ENCODE measurements at places on chromosomes 6 and 20. TPM values are rescaled to one million over a fixed set of nuclear protein-coding genes. Genes with fewer than 3 reads are reported as not detected.

- no peak for DNase-seq
These were observed 238.9 kb downstream of the SLC24A3 start for GRCh38 chr20:19451231-19451922.

DNA sequence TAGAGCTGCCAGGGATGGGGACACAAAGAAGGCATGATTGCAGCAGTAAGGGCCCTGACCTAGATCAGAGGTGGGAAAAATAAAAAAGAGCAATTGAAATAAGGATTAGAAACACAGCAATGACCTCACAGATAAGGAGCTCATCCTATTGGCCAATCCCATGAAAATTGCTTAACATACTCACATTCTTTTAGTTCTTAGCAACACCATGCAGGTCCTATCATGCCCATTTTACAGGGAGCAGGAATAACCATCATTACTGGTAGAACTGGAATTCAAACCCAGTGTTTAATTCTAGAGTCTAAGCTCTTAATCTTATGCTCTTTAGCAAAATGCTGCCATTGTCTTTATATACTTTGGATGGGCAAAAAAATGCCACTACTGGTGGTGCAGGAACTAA is 267.7 kb downstream of the RNF144B start:
- no peak for DNase-seq

- DNase-seq = no peak
These were observed 170.0 kb downstream of the HACE1 start for GRCh38 chr6:104689551-104690205.

DNA sequence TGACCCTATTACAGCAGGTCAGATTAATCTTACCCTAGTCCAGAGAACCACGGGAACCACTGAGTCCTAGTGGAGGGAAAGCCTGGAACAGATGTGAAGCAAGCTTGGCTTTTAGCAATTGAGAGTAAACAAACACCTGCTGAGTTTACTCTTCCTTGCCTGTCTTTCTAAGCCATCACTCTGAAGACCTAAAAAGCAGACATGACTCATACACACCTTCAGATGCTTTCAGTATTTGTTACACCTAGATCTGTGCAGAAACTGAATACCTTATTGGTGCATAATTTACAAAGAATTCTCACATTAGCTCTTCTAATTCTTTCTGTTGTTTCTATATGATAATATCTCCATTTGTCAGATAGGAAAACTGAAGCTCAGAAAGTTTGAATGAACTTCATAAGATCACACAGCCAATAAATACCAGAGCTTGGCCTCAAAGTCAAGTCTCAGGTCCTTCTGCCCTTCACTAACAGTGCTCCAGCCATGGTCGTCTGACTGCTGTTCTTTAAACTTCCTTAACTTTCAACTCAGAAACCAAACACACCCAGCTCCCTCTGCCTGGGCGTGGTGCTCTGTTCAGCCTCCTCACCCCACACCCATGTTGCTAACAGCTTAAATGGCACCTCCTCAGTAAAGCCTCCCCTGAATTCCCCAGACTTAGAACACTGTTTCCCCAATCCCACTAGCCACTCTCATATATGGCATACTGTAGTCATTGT is 8.6 kb upstream of the GABBR1 start:
- no peak for DNase-seq

DNA sequence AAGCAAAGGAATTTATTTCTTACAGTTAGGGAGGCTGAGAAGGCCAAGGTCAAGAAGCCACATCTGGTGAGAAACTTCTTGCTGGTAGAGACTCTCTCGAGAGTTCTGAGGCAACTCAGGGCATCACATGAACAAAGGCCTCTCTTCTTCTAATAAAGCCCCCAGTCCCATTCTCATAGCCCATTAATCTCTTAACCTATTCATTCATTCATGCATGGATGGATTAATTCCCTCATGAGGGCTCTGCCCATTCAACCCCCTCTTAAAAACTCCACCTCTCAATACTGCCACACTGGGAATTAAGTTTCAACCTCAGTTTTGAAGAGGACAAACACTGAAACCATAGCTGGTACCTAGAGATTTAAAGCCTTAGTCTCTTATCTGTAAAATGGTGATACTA is 217.9 kb upstream of the SPTLC3 start:
- DNase-seq = no peak

GRCh38 chr6:33878562-33878961 is 74.8 kb upstream of the MLN start:
- no peak for DNase-seq

DNA sequence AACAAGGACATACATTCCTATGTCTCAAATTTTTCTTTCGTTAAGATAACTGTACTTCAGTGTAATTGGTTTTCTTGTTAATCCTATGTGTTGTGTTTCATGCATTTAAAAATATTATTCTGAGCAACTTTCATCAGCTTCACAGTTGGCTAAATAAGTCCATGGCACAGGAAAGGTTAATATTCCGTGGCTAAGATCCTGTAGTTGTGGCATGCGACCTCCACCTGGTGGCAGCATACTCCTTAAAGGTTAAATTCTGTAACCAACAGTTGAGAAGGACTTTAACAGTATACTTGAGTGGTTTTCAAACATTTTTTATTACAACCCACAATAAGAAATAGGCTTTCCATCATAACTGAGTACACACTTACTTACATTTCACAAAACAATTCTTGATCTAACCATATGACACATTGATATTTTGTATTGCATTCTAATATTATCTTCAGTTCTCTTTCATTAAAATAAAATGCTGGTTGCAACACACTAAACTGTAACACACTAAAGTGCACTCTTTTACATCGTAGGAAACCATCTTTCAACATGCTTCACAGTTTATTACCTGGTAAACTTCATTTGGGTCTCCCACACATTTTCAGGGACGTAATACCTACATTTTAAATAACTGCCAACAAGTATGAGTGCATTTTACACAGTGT is 118.3 kb downstream of the SLX4IP start:
- DNase-seq = peak; percentile 2

DNA sequence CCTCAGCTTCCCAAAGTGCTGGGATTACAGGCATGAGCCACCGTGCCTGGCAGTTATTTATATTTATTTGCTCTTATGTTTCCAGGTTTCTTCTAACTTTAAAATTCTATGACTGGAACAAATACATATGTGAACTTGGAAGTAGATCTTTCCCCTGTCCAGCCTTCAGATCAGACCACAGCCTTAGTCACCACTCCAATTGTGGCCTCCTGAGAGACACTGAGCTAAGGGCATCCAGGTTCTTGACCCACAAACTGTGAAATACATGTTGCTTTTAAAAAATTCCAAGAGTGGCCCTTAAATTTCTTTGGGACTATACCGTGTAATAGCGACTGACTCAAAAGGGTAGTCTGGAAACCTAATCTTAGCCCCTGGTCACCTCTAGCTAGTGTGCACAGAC is 1.5 kb upstream of the ADGRG6 start:
- no peak for DNase-seq

GRCh38 chr6:85422996-85423395 is 26.9 kb upstream of the NT5E start:
- no peak for DNase-seq

DNA sequence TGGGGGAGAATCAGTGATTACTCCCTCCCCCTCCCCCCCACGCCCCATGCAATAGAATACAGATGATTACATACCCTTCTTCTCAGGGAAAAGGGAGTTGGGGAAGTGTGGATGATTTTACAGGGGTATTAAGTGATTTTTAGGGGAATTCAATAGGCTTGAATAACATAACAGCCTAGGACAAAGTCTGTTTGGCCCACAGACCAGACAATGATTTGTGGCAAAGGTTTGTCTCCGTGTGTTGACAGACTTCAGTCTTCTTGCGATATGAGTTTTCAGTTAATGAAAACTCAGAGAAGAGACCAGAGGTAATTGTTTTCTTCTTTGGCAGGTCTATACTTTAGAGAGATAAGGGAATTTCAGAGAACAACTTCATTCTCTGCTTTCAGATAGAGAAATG is 95.3 kb downstream of the OR2B2 start:
- no peak for DNase-seq

DNA sequence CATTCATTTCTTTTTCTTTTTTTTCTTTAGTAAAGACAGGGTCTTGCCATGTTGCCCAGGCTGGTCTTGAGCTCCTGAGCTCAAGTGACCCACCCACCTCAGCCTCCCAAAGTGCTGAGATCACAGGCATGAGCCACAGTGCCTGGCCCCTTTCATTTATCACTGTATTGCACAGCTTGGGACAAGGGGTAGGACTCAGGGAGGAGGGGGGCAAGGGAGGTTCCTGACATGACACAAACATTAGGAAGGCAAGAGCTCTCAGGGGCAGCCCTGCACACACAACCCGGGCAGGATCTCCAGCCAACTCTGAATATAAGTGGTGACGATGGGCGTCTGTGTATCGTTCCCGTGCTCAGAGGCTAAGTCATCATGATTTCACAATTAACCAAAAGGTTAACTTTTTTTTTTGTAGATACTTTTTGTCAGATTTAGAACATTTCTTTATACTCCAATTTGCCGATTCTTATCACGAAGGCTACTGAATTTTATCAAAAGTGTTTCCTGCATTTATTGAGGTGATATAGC is 19.9 kb downstream of the SLC2A4RG start:
- DNase-seq = no peak

- no peak for DNase-seq
These were observed 449.4 kb downstream of the PTPRT start for GRCh38 chr20:42740226-42740870.

GRCh38 chr6:77650098-77650663 is 2.7 kb upstream of the MEI4 start:
- no peak for DNase-seq

- no peak for DNase-seq
These were observed 22.5 kb upstream of the PTGIS start for GRCh38 chr20:49590163-49591017.

DNA sequence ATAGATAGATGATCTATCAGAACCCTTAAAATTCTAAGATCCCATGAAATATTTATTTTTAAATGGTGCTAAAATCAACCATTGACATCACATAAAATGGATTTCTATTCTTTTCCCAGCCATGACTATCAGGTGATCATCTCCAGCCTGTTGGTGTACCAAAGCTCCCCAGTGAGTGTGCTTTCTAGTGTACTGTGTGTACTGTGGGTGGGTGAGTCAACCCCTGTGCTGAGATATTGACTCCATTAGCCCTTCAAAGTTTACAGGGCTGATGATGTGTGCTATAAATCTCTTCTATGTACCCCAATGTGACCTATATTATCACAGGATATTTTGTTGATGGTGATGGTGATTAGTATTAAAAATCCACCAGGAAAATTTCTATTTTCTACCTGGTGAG is 344.6 kb downstream of the MMUT start:
- no peak for DNase-seq

- DNase-seq = no peak
These were observed 468.2 kb downstream of the MMUT start for GRCh38 chr6:48994811-48995210.

DNA sequence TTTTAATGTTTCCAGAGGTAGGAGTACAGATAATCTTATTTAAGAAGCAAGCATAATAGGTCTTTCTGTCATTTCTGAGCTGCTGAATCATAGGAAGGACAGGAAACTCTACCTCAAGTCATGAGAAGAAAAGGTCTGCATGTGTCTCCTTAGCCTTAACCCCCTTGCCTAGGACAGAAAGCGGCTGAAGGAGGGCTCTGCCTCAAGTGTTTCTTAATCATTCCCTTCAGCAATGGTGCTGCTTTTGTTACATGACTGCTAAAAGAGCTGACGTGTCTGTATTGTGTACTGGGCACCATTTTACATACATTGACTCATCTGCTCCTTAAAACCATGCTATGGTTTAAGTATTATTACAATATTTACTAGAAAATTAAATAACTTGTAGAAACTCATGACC is 564.0 kb upstream of the AGPAT4 start:
- no peak for DNase-seq

GRCh38 chr6:128425856-128426255 is 94.5 kb downstream of the PTPRK start:
- DNase-seq = no peak

- DNase-seq = no peak
These were observed 159.6 kb upstream of the PMEPA1 start for GRCh38 chr20:57869291-57869950.

DNA sequence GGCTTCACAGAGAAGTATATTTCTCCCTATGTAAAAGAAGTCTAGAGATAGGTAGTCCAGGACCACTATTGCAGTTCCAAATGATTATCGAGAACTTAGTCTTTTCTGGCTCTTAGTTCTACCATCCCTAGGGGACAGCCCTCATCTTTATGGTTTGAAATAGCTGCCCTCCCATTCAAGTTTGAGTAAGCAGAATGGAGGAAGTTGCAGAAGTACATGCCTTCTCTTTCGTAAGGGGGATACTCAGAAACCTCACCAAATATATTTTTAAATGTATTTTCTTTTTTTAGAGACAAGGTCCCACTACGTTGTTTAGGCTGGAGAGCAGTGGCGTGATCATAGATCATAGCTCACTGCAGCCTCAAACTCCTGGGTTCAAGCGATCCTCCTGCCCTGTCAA is 236.8 kb upstream of the RREB1 start:
- no peak for DNase-seq

DNA sequence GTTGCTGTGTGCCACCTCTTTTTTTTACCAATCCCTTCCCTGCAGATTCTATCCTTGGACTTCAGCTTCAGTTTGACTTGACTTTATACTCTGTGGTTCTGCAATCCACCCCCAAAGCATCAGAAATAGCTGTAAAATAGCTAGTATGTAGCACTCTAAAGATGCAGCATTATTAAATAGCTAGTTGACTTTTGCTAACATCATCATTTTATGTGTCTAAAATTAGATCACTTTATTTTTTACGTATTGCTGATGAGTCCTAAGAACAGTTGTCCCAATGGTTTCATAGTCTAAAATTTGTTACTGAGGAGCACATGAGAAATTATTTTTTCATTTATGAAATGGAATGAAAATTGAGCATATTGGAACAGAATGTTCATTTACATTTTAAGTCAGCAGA is 138.2 kb downstream of the NKAIN2 start:
- no peak for DNase-seq

GRCh38 chr20:15512916-15513315 is 1060.3 kb downstream of the KIF16B start:
- no peak for DNase-seq

GRCh38 chr6:134352786-134353480 is 35.0 kb upstream of the SGK1 start:
- DNase-seq = no peak

DNA sequence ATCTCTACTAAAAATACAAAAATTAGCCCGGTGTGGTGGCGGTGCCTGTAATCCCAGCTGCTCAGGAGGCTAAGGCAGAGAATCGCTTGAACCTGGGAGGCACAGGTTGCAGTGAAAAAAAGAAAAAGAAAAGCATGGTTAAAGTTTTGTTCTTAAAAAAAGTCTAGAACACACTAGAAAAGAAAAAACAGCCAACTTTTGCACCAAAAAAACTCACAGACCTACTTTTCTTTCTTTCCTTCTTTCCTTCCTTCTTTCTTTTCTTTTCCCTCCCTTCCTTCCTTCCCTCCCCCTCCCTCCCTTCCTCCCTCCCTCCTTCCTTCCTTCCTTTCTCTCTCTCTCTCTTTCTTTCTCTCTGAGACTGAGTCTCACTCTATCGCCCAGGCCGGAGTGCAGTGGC is 204.4 kb downstream of the BTBD9 start:
- DNase-seq = no peak

GRCh38 chr6:169969372-169970099 is 218.1 kb downstream of the ERMARD start:
- no peak for DNase-seq

GRCh38 chr6:18241208-18242038 is 22.9 kb downstream of the DEK start:
- no peak for DNase-seq

- DNase-seq = no peak
These were observed 13.2 kb upstream of the SIRPA start for GRCh38 chr20:1882026-1882425.

Gene RNF217
- total RNA-seq = 17.1 TPM

Gene CCM2L
- 2.9 TPM for total RNA-seq

Gene NECAB3
- 33.8 TPM for total RNA-seq

Gene CRYBG1
- total RNA-seq = under 0.01 TPM

All from frontal cortex (tissue), 4 donors.